ENCODE measurements at places on chromosomes 3 and 15.

DNA sequence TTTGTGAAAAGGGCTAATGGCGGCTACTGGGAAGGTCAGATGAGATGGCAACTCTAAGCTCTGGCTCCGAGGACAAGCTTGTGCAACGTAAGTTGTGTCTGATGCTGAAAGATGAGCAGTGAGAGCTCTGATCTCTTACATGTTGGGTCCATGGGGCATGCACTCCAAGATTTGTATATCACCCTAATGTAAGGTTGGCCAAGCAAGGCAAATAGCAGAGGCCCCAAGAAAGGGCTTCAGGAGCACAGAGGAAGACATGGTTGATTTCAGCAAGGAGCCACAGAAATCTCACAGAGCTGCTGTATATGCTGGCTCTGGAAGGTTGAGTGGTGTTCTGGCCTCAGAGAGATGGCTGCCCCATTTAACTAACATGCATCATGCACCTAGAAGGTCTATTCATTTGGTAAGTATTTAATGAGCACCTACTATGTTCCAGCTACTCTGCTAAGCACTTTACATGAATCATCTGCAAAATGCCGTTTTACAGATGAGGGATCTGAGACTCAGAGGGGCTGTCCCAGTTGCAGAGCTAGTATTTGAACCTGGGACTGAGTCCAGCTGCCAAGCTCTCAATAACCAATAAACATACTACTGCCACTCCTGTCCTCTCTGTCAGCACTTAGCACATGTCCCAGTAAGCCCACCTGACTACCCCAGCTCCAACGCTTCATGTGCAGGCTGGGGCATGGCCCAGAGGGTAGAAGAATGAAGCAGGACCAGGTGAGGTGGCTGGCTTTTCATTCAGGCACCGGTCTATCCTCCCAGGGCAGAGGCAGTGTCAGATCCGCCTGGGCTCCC lies 27.8 kb upstream of the ATP2B2 start:
- DNase-seq, result no peak

- DNase-seq, result no peak
Observed at GRCh38 chr3:124076235-124076634, 84.3 kb upstream of the ROPN1 start.

- peak; percentile 41 for DNase-seq
Observed at GRCh38 chr3:132997404-132998185, 40.6 kb upstream of the TMEM108 start.

- no peak for DNase-seq
Observed at GRCh38 chr3:193530231-193531165, 24.2 kb downstream of the ATP13A4 start.

GRCh38 chr15:67839499-67839928 lies 331 bp downstream of the RNU6-1 start:
- DNase-seq, result no peak

DNA sequence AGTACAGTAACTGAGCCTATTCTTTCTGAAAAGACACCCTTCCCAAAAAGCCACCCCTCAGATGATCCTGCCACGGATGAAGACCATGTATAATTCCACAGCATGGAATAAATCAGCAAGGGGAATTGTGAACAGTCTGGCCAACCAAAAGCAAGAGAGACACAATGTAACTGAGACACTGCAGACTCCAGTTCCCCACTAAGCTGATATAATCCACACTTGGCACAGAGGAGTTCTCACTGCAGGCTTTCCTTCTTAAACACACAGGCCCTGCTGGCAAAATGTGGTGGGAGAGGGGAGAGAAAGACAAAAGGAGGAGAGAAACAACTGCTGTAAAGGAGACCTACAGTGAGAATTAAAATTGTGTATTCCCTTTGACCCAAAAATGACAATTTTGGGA lies 12.7 kb downstream of the GPR156 start:
- DNase-seq, result no peak

DNA sequence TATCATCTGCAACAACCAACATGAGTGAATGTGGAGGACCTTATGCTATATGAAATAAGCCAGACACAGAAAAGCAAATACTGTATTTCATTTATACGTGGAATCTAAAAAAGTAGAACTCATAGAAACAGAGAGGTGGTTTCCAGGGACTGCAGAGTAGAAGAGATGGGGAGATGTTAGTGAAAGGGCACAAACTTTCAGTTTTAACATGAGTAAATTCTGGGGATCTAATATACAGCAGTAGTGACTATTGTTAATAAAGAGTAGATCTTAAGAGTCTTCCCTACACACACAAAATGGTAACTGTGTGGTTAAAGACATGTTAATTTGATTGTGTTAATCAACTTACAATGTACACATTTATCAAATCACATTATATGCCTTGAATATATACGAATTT lies 20.9 kb upstream of the MELTF start:
- no peak for DNase-seq

- DNase-seq, result no peak
Observed at GRCh38 chr3:37569991-37570390, 291.7 kb upstream of the CTDSPL start.

DNA sequence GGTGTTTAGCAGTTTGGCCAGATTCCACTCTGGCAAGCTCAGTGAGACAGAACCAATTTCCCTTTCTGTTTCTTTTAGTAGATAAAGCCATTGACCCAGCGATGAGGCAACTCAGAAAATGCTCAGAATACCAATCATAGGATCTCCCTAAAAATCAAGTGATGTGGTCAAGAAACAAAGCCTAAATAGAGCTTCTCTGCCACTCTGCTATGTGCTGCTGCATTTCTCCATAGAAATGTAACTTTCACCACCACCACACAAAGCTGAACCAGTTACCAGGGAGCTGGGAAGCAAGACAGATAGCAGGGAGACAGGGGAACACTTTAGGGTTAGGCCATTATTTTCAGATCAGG lies 109.8 kb downstream of the RPL22L1 start:
- no peak for DNase-seq

DNA sequence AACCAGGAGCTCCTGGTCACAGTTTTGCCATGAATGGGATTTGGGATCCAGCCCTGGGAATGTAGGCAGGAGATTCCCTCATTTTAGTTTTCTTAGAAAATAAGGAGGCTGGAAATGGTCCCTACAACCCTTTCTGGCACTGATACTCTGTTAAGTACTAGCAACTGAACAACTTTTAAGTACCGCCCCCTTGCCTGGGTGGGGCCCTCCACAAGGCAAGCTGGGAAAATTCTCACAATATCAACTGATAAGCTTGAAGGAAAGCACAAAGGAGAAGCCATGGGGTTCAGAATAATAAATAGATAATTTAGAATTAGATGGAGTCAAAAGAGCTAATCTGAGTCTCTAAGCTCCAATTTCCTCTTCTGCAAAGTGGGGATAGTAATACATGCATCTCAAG lies 4.2 kb upstream of the DGKG start:
- no peak for DNase-seq

GRCh38 chr3:46986055-46986730 lies 6.7 kb downstream of the NBEAL2 start:
- no peak for DNase-seq

Measured in DMS79 (cell line).